ENCODE measurements at places on chromosomes 1 and 21.

- no peak for DNase-seq
Measured at GRCh38 chr1:230231774-230232145, 164.7 kb downstream of the GALNT2 start.

DNA sequence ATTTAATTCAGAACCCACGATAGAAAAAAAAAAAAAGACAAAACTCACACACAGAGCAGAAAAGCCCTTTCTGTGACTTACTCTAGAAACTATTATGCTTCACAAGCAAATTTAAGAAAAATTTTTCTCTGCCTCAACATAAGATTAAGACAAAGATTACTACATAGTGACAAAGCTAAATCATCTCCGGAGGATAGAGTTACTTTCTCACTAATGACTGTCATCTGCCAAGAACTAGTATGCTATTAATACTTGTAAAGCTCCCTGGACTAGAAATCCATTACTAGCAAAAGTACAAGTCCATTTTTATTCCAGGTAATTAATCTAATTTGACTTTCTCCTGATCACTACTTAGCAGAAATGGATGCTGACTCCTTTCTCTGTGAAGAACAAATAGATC, 25.9 kb downstream of the GREM2 start:
- no peak for DNase-seq

DNA sequence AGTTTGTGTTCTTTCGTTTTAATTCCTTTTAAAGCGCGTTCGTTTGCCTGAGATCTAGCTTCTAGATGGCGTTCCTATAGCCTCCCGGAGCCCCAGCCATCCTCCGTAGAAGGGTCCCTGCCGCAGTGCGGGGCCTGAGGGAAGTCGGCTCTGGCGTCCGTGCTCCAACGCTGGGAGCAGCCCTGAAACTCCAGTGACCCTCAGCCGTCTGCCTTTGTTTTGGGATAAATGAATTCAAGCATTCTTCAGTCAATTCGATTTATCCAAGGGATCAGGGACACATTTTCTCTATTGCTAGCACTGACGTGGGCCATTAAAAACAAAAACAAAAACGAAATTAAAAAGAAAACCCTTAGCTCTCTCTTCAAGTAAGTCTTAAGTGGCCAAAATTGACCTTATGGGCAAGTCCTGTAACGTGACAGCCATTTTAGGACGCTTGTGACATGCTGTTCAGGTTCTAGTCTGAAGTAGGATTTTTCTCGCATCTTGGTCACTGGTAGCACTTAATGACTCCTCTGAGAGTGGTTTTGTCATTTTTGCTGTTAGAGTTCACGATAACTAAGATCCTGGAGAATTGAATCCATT, 742 bp upstream of the HSPA13 start:
- peak; percentile 3 for DNase-seq

- DNase-seq, result no peak
Measured at GRCh38 chr1:206135248-206135647, 18.1 kb upstream of the AVPR1B start.

- DNase-seq, result no peak
Measured at GRCh38 chr21:25980710-25981109, 189.9 kb downstream of the APP start.

GRCh38 chr1:29900104-29900679, 663.9 kb downstream of the PTPRU start:
- no peak for DNase-seq

GRCh38 chr1:33667386-33668282, 195.2 kb downstream of the ZSCAN20 start:
- DNase-seq, result no peak

GRCh38 chr1:156226116-156226538, 13.3 kb downstream of the PMF1 start:
- DNase-seq, result no peak

GRCh38 chr1:42163114-42163513, 1.4 kb downstream of the GUCA2A start:
- DNase-seq, result no peak

DNA sequence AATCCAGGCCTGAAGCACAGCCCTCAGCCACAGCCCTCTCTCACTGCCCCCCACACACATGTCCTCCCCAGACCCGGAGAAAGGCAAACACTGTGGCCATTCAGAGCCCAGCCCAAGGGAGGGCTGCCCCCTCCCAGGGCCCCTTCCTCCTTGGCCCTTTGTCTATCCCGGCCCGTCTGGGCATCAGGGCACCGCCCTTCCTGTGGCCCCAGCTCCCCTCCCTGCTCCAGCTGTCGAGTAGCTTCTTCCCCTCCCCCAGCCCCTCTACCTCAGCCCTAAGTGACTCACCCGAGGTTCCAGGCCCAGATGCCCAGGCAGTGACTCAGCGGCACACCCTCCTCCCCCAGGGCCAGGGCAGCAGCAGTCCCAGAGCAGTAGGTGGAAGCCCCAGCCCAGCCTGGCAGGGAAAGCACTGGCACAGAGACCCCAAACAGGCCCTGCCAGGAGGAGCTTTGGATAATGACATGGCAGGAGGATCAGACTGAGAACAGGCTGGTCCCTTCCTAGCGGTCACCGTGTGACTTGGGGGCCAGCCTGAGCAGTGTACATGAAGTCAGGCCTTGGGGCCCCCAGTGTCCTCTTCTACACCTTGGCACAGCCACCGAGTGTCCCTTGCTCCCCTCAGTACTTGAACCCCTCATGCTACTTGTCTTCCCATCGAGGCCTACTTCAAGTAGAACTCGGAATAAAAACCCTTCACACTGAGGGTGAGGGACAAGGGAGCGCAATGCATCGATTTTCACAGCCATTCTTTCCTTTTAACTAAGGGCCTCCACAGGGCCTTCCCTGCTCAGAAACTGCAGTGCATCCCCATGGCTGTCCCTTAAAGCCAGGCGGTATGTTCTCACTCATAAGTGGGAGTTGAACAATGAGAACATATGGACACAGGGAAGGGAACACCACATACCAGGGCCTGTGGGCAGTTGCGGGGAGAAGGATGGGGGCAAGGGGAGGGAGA, 1.0 kb upstream of the S100A2 start:
- peak; percentile 99 for DNase-seq

GRCh38 chr1:63795455-63795854, 21.6 kb downstream of the ROR1 start:
- no peak for DNase-seq

GRCh38 chr1:176029155-176029554, 177.9 kb downstream of the COP1 start:
- no peak for DNase-seq

- DNase-seq, result no peak
Measured at GRCh38 chr1:197080323-197080722, 13.3 kb upstream of the F13B start.

DNA sequence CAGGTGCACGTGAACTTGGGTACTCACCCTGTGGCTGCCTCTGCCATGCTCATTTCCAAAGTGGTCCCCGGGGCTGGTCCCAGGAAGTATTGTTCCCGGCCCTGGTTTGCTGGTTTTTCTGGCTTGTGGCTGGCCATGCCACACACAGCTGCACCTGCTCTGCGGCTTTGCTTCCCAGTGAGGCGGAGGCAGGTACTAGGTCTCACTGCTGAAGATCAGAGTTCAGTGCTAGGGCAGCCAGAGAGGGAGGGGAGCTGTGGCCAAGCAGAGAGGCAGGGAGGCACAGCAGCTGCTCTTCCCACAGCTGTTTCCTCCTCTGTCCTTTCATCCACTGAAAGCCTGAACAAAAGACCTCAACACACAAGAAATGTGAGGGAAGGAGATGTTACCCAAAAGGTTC, 30.5 kb downstream of the ENO1 start:
- DNase-seq, result no peak

- DNase-seq, result no peak
Measured at GRCh38 chr1:193270996-193271395, 84.6 kb upstream of the B3GALT2 start.

DNA sequence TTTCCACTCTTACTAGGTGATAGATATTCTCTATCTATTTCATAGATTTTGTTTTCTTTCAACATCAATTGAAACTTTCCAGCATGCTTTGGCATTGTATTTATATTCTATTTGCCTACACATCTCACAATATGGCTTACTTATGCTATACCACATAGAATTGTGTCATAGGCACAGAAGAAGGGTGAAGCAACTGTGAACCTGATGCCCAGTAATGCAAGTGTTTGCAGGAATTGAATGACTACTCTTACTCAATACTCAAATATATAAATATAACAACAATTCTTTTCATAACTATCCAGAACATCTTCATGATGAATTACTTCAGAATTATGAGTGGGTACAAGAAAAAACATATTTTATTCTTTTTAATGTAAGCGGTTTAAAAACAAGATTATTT, 165.9 kb downstream of the PTBP2 start:
- DNase-seq, result no peak

- DNase-seq, result no peak
Measured at GRCh38 chr21:45073301-45074047, 906 bp upstream of the ADARB1 start.

DNA sequence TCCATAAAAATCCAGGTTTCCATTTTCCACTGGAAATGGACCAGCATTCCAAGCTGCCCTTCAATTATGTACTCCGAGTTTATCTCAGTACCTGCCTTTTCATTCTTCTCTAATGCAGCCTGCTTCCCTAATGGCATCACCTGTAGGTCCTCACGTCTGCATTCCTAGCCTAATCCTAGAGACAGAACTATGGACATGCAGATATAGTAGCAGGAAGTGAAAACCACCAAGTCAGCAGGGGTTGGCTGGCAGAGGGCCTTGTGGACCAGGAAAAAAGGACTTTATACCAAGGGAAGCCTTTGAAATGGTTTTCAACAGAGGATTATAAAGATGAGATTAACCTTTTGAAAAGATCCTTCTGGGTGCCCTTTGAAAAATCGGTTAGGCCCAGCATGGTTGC, 135.7 kb upstream of the L1TD1 start:
- no peak for DNase-seq

DNA sequence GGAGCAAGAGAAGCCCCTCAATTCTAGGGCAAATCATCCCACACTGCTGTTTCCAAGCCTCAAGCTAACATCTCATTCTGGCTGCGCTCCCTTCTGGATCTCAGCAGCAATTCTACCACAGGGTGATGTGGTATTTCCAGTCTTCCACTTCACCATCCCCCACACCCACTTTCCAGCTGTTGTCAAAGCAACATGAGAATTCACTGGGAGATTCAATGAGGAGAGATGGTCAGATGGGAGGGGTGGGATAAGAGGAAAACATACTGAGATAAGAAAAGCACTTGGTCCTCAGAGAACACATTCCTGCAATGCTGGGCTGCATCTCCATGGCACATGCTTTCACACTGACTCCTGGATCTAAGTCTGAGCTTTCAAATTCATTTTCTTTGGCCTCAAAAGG, 47.3 kb upstream of the LRRC52 start:
- DNase-seq, result no peak

- no peak for DNase-seq
Measured at GRCh38 chr21:45579383-45580180, 37.3 kb upstream of the SLC19A1 start.

GRCh38 chr1:21867451-21867996, 55.5 kb downstream of the LDLRAD2 start:
- DNase-seq, result no peak

GRCh38 chr1:27011058-27011764, 1.4 kb downstream of the TENT5B start:
- DNase-seq, result peak; percentile 75

DNA sequence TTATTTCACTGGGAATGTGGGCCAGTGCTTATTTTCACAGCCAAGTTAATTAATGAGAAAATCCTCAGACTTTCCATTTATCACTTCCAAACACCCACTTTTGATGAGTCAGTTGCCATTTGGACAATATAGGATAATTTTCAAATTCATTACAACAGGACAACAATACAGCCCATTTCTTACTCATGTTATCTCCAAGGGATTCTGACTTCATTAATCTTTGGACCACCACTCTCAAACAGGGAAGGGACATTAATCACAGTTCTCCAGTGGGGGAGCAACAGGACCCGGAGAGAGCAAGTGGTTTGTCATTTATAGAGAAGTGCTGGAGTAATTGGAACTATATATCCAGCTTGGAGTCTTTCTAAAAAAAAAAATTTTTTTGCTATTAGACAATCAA, 38.7 kb downstream of the JUN start:
- no peak for DNase-seq

GRCh38 chr1:191669629-191670028, 488.6 kb upstream of the RGS18 start:
- no peak for DNase-seq

- peak; percentile 34 for DNase-seq
Measured at GRCh38 chr21:17802572-17802971, 16.6 kb downstream of the C21orf91 start.

DNA sequence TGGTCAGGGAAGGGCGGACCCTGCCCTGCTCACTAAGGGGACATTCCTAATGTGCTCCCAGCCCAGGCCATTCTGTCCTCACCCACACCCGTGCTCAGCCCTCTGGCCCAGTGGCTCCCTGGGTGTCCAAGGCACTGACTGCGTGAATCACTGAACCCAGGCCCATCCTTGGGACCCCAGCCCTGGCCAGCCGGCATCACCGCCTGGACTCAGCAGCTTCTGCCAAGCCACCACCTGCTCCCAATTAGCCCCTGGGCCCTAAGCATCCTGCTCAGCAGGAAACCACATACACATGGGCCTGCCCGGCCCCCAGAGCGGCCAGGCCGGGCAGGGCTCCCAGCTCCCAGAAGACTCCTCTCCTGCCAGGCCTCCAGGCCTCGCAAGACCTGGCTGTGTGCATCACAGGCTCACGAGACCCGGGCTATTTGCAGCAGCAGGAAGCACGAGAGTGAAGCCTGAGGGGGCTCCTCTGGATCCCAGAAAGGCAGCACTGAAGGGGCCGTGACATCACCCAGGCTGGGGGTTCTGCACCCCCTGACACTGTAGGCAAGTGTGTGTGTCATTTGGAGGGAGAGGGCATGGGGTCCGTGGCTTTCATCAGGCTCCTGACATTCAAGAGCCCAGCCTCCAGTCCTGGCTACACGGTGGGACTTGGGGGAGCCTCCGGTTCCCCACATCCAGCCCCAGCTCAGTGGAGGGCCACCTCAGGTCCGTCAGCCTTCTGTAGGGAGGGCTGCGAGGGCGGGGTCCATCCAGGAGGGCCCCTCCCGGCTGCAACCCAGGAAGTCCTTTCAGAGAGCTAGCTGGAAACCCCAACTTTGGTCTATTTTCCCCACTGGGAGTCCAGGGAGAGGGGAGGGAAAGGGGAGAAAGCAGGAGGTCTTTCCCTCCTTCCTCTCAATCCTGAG, 1.6 kb downstream of the MFAP2 start:
- DNase-seq, result peak; percentile 97

DNA sequence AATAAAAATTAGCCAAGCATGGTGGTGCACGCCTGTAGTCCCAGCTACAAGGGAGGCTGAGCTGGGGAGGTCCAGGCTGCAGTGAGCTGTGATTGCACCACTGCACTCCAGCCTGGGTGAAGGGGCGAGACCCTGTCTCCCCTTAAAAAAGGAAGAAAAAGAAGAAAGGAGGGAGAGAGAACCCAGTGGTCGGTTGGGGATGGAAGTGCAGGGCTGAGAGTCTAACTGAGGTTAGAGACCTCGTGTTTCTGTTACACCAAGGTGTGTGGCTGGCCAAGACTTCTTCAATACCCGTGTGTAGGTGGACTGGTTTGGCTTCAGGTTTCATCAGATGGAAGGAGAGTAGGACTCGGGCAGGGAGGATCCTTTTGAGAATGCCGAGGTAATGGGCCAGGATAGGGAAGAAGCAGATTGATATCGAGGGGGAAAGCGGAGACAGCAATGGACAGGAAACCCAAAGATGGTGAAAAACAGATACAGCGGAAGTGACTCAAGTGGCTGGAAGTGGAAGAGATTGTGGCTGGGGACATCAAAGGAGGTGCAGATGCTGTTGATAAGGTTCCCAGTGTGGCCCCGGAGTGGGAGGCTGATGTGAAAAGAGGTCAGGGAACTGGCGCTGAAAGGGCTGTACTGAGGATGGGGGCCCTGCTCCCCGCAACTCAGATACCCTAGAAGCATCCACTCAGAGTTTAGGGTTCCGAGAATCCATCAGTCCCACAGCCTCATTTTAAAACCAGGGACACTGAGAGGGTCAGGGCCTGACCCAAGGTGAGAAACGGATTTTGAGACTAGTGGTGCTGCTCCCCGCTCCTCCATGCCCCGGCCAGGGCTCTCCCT, 681 bp upstream of the UBXN10 start:
- no peak for DNase-seq

Measured in AG08395 (cell line).